NCI-H1092 (cell line): ENCODE measurements at places on chromosomes 16 and 17.

DNA sequence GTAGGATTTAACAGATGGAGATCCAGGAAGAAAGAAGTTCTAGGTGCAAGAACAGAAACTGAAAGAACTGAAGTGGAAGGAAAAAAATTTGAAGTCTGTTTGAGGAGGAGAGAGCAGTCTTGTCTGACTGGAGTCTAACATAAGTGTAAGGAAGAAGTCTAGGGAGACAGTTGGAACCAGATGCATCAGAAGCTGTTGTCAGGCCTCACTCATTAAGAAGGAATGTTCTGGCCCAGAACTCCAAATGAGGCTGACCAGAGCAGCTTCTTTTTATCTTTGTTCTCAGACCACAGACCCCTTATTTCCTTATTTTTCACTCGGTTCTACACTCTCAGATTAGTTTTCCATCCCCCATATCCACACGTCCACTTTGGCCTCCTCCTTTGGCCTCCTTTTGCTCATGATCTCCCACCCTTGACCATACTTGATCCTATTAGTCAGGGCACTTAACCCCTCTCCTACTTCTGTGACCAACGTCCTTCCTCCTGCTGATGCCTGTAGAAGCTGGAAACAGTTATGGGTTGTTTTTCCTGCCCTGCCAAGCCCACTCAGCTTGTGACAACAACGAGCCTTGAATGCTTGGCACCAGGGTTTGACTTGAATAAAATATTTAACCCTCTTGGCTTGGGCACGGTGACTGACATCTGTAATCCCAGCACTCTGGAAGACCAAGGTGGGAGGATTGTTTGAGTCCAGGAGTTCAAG, 7.0 kb upstream of the MYH2 start:
- DNase-seq: no peak

DNA sequence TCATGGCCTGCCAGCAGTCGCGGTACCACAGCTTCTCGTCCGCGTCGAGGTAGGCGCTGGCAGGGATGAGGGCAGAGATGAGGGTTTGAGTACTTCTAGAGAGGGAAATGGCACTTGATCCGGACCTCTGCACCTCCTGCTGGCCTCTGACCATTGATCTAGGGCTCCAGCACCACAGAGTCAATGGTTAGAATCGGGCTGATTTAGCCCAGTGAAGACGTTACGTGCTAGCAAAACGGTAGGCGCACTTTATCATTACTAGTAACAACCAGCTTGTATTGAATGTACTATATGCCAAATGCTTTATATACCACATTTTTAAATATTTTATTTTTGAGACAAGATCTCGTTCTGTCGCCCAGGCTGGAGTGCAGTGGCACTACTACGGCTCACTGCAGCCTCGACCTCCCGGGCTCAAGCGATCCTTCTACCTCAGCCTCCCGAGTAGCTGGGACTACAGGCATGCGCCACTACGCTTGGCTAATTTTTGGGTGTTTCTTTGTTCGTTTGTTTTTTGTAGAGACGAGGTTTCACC, 526 bp downstream of the TSNAXIP1 start:
- DNase-seq: no peak

GRCh38 chr17:36665417-36665816, 64.0 kb downstream of the MRM1 start:
- DNase-seq: no peak

DNA sequence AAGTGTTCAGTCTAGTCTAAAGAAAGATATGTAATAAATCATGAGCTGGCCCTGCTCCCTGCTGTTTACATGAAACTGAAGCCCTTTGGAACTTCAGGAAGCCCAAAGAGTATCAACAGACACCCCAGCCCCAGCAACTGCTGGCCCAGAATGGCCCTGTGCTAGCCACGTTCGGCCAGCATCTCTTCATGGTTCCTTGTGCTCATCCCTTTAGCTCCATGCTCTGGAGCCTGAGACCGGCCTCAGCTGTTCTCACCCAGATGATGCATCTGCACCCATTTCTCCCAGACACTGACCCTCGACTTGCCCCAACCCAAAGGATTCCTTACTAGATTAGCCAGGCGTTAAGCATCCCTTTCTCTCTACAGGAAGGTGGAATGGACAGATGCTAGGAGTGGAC, 207.3 kb downstream of the HS3ST3B1 start:
- no peak for DNase-seq

- no peak for DNase-seq
Measured at GRCh38 chr17:43359469-43360110, 39.2 kb upstream of the ARL4D start.

GRCh38 chr16:57271063-57271345, 13.5 kb downstream of the PLLP start:
- no peak for DNase-seq

DNA sequence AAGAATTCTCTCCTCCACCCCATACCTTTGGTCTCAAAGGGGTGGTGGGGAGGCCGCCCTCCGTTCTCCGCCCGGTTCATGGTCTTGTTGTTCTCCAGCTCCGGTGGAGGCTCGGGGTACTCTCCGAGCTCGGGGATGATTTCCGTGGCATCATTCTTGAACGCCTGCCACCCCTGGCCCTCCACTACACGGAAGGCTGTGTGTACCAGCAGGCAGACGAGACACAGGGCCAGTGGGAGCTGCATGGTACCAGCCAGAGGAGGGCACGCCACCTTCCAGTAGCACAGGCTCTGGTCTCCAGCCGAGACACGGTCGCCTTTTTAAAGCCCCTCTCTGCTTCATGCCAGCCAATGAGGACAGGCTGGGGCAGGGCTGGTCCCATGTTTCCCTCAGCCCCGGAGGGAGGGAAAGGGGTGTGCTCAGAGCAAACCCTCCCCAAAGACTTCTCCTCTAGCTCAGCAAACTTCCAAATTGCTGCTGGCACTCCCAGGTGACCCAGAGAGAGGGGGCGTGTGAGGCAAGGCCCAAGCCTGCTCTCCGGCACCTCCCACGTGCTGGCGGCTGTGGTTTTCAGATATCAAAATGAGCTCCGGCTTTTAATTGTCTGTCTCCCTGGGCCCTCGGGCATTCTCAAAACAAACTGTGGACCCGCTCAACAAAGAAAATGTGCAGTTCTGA, at the start of gene SOST:
SOST (minus strand) TSS at position 295 of the 678 bp plus-strand sequence; CDS start at position 245, 50 bp downstream.
- no peak for DNase-seq

DNA sequence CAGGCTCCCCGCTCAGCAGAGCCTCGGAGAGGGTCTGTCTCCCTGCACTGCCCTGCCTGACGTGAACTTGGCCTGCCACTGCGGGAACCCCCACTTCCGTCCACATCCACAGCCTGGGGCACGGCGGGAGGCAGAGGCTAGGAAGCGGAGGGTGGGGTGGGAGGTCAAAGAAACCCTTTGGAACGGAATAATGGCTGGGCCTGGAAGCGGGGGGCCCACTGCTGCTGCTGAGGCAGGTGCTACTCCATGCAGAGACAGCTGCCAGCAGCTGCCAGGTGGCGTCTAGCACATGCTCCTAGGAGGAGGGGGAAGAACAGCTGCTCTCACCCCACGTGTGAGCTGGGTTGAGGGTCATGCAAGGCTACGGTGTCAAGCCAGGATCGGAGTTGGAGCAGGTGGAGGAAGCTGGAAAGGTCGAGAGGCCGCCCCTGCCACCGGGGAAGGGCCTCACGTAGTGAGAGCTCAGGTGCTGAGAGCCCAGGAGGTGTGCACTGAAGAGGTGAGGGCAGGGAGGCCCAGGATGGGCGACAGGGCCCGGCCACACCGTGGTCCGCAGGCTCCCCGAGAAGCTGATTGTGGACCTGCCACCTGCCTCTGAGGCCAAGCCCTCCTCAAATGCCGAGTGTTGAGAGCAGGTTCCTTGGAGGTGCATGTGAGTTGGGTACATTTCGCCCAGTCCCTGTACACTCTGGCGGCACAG, 9.8 kb downstream of the FSCN2 start:
- DNase-seq: peak; percentile 78

DNA sequence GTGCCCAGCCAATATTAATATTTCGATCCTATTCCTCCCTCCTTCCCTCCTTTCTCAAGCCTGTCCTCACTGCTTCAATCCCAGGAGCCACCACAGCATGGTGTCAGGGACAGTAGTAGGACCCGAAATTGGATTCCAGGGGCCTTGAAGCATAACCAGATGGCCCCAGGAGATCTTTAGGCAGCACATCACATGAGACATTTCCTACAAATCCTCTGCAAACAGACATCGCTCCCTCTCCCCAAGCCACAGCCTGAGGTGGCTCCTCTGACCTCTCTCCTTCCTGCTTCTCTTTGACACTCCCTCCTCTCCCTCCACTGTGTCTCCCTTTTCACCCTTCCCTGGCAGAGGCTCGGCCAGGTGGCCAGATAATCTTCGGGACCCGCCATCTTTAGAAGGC, 76.6 kb downstream of the BMERB1 start:
- DNase-seq: no peak

- DNase-seq: no peak
Measured at GRCh38 chr16:1691956-1692355, 13.9 kb downstream of the JPT2 start.

GRCh38 chr17:19733953-19734526, 14.1 kb downstream of the ALDH3A1 start:
- DNase-seq: no peak

DNA sequence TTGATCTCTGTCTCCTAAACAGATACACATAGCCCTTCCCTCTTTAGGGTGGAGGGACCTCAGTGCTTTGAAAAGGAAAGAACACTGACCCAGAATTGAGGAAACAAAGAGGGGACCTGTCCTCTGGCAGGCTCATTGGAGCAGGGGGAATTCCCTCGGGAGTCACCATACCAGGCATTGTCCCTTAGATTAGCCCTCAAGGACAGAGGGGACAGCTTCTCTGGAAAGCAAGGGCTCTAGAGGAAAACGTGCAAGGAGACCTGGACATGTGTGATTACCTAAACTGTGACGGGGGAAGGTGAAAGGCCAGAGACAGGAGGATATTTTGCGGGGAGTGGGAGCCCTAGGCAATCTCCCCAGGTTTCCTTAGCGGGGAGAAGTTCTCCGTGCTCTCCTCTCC, 7.6 kb upstream of the FZD2 start:
- DNase-seq: no peak

DNA sequence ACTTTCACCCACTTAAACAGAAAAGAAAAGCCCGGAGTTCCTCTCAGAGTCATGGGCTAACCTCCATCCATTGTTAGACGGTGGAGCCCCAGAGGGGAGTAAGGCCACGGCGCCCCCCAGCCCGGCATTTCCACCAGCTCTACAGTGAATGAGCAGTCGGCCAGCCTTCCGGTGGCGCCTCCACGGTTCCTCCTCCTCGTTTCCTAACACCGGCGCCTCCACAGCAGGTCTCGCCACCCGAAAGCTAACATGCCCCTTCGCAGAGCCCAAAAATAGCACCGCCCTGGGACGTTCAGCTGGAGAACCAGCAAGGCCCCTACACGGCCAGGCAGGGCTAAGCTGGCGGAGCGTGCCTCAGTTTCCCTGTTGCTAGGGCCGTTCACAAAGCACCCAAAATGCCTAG, 858 bp downstream of the MMD start:
- DNase-seq: peak; percentile 13

DNA sequence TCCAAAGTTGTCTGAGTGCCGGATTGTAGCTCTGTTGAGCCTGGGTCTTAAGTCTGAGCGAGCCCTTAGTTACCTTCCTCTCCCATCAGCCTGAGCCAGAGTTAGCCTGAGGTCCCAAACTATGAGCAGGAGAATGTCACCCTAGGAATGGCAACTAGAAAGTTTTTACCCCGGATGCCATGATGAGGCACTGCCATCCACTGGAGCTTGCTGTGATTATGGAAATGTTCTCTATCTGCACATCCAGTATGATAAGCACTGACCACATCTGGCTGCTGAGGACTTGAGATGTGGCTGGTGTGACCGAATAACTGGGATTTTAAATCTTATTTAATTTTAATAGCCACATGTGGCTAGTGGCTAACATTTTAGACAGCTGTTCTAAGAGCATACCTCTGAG, 550.0 kb downstream of the CDH13 start:
- DNase-seq: no peak

DNA sequence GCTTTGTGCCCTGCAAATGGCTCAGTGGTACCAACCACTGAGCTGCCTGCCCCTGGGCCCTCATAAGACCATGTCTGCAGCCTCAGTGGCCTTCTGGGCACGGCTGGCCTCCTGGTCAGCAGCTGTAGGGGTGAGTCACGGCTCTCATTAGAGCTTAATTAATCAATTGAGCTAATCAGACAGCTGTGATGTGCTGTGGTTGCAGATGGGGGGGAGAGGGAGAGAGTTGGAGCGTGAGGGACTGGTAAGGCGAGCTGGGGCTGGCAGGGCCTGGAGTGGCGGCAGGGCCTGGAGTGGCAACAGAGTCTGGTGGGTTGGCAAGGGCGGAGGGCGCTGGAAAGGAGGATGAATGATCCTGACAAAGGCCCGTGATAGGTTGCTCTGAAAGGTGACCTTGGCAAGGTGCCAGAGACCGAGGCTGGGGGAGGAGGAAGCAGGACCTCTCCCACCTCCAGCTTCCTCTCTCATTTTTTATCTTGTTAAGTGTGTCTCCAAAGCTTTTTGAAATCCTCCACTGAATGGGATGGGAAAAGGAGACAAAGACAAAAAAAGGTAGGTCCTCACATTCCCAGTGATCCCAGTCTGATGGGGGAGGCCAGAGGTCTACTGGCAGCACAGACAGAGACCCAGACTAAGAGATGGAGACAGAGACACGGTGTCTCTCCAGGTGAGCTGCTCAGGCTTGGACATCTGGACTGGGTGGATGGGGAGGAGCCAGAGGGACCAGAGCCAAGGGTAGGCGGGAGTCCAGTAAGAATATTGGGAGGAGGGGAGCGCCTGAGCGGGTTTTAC, 41.6 kb downstream of the DCAKD start:
- DNase-seq: peak; percentile 23

DNA sequence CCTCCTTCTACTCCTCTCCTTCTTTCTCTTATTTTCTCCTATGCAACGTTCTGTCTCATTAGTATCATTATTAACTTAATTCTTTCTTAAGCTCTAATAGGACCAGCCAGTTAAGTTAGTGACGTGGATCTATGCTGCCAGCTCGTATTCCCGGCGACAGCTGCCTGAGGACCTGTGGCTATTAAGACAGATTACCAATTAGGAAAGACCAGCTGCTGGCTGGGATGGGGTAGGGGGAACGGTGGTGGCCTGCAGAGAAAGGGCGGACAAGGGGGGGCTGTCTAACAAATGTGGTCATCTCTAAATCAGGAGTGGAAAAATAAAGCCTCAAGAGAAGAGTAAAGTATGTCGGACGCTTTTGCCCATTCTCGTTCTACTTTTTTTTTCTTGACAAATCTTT, 770 bp upstream of the MYH3 start:
- no peak for DNase-seq

DNA sequence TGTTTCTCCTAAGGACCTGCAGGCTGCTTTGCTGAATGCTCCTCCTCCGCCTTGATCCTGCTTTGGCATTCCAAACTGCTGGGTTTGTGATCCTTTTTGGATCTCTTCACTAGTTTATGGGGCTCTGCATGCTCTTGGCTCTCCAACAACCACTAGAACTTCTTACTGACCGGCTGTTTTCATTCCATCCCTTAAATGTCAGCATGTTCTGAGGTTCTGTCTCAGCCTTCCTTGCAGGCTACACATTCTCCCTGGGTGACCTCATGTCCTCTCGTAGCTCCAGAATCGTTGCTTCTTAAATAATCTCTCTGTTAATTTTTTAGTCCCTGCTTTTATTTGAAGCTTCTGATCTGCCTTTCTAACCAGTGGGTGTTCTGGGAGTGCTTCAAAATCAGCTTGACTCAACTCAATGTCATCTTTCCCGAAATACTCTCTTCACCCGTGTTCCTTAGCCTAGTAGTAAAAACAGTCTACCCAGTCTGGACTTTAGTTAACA, 119.0 kb upstream of the HS3ST2 start:
- DNase-seq: no peak

- DNase-seq: no peak
Measured at GRCh38 chr17:80432961-80433550, 18.1 kb downstream of the ENDOV start.

- DNase-seq: no peak
Measured at GRCh38 chr17:7852919-7853690, 1.8 kb upstream of the TMEM88 start.
